ENCODE measurements at places on chromosomes 13 and 19. TPM values are rescaled to one million over a fixed set of nuclear protein-coding genes. Genes with fewer than 3 reads are reported as not detected.

The JUNB gene
- 329 TPM for total RNA-seq

- no peaks in the 10 kb centered on the region for H3K27me3 ChIP-seq
- H3K36me3 ChIP-seq = peaks cover 9% of the 10 kb centered on the region
- H3K4me1 ChIP-seq = no peaks in the 10 kb centered on the region
- no peak for DNase-seq
- no peak overlapping the region for H3K4me3 ChIP-seq
- no peak overlapping the region for H3K27ac ChIP-seq
Observed at GRCh38 chr19:16554776-16555175, 12.5 kb upstream of the CHERP start.

- no peaks in the 10 kb centered on the region for H3K4me1 ChIP-seq
- no peak overlapping the region for H3K27ac ChIP-seq
Observed at GRCh38 chr13:59016250-59016649, 1147.5 kb downstream of the DIAPH3 start.

- H3K4me3 ChIP-seq = no peak overlapping the region
- H3K36me3 ChIP-seq = no peaks in the 10 kb centered on the region
- H3K4me1 ChIP-seq = no peaks in the 10 kb centered on the region
- DNase-seq = no peak
- no peaks in the 10 kb centered on the region for H3K27me3 ChIP-seq
Observed at GRCh38 chr13:41720839-41721561, 239.9 kb downstream of the VWA8 start.

GRCh38 chr19:28234637-28235036, 978.3 kb downstream of the UQCRFS1 start:
- no peak for DNase-seq
- no peaks in the 10 kb centered on the region for H3K27me3 ChIP-seq
- H3K27ac ChIP-seq = no peak overlapping the region

- H3K4me1 ChIP-seq = no peaks in the 10 kb centered on the region
- H3K4me3 ChIP-seq = no peak overlapping the region
- no peak for DNase-seq
Observed at GRCh38 chr13:62122434-62122833, 706.8 kb upstream of the PCDH20 start.

The LILRB2 gene
- 1.9 TPM for total RNA-seq
